Tongue (tissue), 3 donors: ENCODE measurements at places on chromosomes 16 and 17. TPM values are rescaled to one million over a fixed set of nuclear protein-coding genes. Genes with fewer than 3 reads are reported as not detected.

The PAM16 gene
- 16.9 TPM for total RNA-seq

The CPPED1 gene
- total RNA-seq, result 9.3 TPM

- peak; percentile 27 for DNase-seq
Measured at GRCh38 chr17:44522883-44523671, 19.9 kb upstream of the GPATCH8 start.

DNA sequence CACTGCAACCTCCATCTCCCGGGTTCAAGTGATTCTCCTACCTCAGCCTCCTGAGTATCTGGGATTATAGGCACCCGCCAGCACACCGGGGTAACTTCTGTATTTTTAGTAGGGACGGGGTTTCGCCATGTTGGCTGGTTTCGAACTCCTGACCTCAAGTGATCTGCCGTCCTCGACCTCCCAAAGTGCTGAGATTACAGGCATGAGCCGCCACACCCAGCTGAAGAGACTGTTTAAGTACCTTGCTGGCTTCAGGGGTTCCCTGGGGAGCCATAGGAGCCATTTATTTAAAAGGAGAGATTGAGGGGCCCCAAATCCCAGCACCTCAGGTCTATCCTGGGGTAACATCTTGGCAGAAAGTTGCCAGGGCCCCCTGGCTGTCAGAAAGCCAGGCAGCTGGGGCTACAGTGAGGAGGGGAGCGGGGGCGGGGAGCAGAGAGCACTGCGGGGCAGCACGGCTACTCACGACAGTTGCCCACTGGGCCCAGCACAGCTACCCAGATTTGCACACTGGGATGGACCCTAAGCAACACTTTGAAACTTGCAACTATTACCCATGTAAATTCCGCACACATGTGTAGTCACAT lies 1.6 kb downstream of the SNAI3 start:
- no peak for DNase-seq

- DNase-seq, result peak; percentile 71
Measured at GRCh38 chr16:89711601-89712273, 9.0 kb downstream of the VPS9D1 start.

GRCh38 chr16:49158029-49158642 lies 123.5 kb downstream of the CBLN1 start:
- peak; percentile 66 for DNase-seq

DNA sequence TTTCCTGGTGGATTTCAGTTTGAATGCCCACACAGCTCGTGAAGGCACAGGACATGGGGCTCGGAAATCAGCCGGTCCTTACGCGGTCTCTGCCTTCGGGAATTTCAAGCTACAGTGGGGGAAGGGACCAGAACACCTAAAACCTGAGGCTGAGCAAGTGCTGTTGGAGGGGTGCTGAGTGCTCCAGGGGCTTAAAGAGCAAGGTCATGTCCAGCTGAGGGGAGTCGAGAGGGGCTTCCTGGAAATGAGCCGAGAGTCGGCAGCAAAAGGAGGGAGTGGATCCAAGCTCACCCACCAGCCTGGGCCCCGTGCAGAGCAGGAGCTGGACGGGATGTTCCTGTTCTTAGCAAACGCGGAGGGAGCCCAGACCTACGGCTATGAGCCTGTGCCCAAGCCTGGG lies 73.2 kb upstream of the RPL38 start:
- no peak for DNase-seq

DNA sequence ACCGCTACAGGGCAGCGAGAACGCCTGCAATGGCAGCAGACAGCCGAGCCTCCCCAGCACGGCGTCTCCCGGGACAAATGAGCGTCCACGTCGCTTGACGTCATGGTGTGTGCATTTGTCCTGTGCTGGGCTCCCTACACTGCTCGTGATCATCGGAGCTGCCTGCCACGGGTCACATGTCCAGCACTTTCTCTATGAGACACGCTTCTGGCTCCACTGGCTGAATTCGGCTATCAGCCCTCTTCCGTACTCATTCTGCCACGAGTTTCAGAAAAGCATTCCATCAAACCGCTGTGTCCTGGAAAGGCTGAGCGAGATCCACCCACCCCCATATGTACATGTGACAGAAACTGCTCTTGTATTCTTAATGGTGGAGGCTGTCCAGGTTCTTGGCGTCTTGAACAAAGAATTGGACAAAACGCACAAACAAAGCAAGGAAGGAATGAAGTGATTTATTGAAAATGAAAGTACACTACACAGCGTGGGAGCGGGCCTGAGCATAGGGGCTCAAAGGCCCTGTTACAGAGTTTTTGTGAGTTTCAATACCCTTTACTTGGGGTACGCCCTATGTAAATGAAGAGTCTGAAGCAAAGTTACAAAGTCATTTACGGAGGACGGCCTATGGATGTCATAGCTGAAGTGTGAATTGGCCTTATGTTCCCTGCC lies 28.5 kb upstream of the SHCBP1 start:
- DNase-seq, result no peak

DNA sequence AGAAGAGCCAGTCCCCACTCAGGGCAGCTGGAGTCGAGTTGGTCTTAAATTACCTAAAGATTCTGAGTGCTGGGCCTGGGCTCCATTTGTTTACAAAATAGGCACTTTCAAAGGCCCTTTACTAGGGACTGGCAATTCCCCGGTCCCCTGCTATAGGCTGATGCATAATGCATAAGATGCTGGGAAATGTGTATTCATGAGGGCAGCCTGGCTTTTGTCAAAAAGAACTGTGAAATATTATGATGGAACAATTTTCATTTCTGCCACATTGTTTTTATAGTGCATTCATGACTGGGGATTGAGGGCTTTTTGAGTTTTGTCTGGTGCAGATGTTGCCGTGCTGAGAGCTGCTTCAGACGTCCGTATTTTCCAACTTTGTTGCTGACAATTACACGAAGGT lies 617.0 kb upstream of the CDH5 start:
- peak; percentile 64 for DNase-seq

The DEXI gene
- 56.2 TPM for total RNA-seq

GRCh38 chr16:86664522-86665318 lies 86.4 kb downstream of the FOXL1 start:
- no peak for DNase-seq

- DNase-seq, result no peak
Measured at GRCh38 chr16:79980650-79981521, 380.3 kb upstream of the MAF start.

GRCh38 chr17:1907909-1908698 lies 78.3 kb downstream of the RPA1 start:
- DNase-seq, result peak; percentile 82

The SLFN14 gene
- 0.31 TPM for total RNA-seq

DNA sequence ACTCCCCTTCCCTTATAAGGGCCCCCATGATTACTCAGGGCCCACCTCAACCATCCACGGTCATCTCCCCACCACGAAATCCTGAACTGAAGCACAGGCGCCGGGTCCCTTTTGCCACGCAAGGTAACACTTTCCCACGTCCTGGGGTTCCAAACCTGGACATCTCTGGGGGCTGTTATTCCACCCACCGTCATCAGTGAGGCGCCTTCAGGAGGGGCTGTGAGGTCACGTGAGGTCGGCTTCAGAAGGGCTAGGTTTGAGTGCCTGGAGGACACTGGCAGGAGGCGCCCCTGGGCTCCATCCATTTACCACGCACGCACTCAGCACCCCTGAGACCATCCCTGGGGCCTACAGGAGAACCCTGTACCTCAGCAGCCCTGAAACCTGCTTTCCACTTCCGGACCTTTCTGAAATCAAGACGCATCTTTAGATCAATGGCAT lies 4.1 kb downstream of the CD2BP2 start:
- no peak for DNase-seq

GRCh38 chr16:48244080-48244862 lies at the start of gene LONP2:
Gene LONP2, plus strand, starts transcription at chr16:48244300. Its CDS starts 89 bp downstream, at chr16:48244389.
- DNase-seq, result peak; percentile 95

DNA sequence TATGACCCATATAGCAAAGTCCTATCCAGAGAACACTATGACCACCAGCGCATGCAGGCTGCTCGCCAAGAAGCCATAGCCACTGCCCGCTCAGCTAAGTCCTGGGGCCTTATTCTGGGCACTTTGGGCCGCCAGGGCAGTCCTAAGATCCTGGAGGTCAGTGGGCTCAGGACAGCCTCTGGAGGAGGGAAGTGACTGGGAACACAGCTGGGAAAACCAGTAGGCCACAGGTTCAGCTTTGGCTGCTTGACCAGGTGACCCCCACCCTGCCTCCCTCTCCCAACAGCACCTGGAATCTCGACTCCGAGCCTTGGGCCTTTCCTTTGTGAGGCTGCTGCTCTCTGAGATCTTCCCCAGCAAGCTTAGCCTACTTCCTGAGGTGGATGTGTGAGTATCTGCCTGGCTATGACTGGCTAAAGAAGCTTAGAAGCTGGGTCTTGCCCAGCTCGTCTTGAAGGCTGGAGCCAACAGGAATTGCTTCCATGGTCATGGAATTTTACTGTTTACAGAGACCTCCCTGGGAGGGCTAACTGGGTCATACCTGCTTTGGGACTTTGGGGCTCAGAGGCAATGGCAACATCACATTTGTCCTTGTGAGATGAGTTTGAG lies 1.5 kb upstream of the OVCA2 start:
- DNase-seq, result no peak

The VTN gene
- 1.0 TPM for total RNA-seq

The C16orf54 gene
- total RNA-seq, result 0.72 TPM

The GP1BA gene
- total RNA-seq, result not detected

The SLX1A gene
- 13.7 TPM for total RNA-seq

DNA sequence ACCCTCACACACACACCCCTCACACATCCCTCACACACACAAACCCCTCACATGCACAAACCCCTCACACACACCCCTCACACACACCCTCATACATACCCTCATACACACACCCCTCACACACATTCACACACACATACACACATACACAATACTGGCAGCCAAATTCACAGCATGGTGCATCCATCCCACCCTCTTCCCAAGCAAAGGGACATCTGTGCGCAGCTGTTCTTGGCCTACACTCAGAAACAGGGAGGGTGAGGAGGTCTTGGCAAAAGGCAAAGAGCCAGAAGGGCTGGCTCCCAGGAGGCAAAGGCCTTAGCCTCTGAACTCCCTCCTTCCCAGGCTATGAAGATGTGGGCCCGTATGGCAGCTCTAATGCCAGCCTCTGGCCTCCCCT lies 23.4 kb downstream of the C17orf67 start:
- peak; percentile 93 for DNase-seq

The SLC16A13 gene
- total RNA-seq, result 1.3 TPM

GRCh38 chr17:78342449-78343186 lies 17.3 kb downstream of the SOCS3 start:
- DNase-seq, result peak; percentile 89

The CBFA2T3 gene
- total RNA-seq, result 3.6 TPM

The CA10 gene
- total RNA-seq, result 1.2 TPM

GRCh38 chr17:19647697-19648474 lies 665 bp upstream of the ALDH3A2 start:
- peak; percentile 57 for DNase-seq

- peak; percentile 95 for DNase-seq
Measured at GRCh38 chr17:17041018-17041521, 1.2 kb upstream of the MPRIP start.

- DNase-seq, result no peak
Measured at GRCh38 chr16:23348579-23349469, 46.7 kb downstream of the SCNN1B start.

The XAF1 gene
- total RNA-seq, result 19.7 TPM

GRCh38 chr16:66470556-66470955 lies 43.5 kb downstream of the BEAN1 start:
- peak; percentile 78 for DNase-seq

The KRT33A gene
- not detected for total RNA-seq

The SHBG gene
- not detected for total RNA-seq

GRCh38 chr17:64784353-64785010 lies 122.4 kb upstream of the SMURF2 start:
- no peak for DNase-seq

DNA sequence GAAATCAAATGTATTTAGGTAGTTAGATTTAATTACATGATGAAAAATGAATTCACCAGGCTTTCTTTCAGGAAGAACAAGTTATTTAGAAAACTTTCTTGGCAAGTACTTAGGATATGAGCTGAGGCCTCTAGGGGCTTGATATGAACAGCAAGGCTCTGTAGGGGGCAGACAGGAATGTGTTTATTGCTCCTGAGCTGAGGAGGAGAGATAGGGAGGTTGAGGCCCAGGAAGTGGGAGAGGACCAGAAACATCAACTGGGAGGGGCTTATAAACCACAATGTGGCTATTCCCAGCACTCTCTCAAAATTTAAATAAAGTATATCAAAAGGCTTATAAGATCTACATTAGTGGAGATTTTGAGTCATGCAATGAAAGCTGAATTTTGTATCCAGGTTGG lies 154.0 kb upstream of the MAF start:
- peak; percentile 20 for DNase-seq

The CRHR1 gene
- 0.41 TPM for total RNA-seq

GRCh38 chr16:11109566-11109965 lies 146.4 kb downstream of the SOCS1 start:
- peak; percentile 50 for DNase-seq

The SLC16A11 gene
- not detected for total RNA-seq
